Tibial artery (tissue), 4 donors: ENCODE measurements at places on chromosomes 11 and 22.

DNA sequence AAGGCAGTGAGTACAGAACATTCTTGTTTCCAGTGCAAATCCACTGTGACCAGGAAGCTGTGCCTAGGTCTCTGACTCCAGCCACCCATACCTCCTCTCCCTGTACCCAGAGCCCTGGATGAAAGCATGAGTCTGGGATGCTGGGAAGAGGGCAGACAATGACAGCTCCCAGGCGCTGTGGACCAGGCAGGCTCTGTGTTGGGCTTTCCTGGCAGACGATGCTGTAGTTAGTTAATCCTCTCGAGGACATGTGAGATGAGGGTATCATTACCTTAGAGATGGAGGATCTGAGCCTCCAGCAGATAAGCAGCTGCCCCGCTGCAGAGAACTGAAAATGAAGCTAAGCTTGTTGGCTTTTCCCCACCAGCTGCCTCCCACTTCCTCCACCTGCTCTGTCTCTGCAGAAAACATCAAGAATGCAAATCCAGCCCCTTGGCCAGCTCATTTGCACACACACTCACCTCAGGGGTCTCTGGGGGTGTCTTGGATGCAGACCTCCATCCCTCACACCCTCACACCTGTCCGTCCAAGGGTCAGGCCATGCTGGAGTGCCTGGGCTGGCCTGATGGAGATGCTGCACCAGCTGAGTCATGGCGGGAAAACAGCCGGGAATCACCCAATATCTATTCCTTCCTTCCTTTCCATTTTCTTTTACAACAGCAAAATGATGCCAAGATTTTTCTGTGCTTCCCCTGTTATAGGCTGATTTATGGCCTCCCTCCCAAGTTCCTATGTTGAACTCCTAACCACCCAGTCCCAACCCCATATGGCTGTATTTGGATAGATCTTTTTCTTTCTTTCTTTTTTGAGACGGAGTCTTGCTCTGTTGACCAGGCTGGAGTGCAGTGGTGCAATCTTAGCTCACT lies 94.9 kb upstream of the SEPTIN5 start:
- no peak for DNase-seq
- no peaks in the 10 kb centered on the region for H3K36me3 ChIP-seq
- H3K4me1 ChIP-seq: no peaks in the 10 kb centered on the region
- H3K27ac ChIP-seq: no peak overlapping the region
- H3K4me3 ChIP-seq: no peak overlapping the region

GRCh38 chr11:13101644-13102512 lies 92.8 kb downstream of the RASSF10 start:
- H3K36me3 ChIP-seq: no peaks in the 10 kb centered on the region
- H3K4me1 ChIP-seq: no peaks in the 10 kb centered on the region
- H3K4me3 ChIP-seq: no peak overlapping the region
- no peak for DNase-seq

DNA sequence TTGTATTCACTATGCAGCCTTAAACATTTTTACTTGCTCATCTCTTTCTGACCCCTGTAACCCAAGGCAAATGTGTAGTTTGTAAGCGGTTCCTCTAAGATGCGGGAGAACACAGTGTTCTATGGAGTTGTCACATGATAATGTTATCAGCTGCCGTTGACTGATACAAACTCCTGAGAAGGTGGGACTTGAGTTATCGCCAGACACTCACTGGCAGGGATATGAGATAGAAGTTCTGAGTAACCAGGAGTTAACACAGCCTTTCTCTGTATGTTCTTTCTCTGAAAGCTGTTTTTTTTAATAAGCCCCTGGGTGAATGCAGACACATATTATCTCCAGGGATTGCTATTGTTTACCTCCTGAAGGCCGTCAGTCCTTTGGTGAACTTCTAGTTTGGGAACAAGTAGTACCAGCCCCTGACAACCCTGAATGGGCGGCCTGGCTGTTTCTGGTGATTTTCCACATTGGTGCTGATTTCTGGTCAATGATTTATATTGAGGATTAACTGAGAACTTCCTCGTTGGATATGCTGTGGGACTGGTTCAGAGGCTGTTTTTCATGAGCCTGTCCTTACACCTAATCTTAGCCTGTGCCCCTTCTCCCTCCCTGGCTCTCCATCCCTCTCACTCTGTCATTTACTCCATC lies 155.3 kb upstream of the RASSF10 start:
- no peak for DNase-seq
- no peaks in the 10 kb centered on the region for H3K27me3 ChIP-seq
- no peak overlapping the region for H3K27ac ChIP-seq
- H3K36me3 ChIP-seq: no peaks in the 10 kb centered on the region
- H3K4me1 ChIP-seq: no peaks in the 10 kb centered on the region

DNA sequence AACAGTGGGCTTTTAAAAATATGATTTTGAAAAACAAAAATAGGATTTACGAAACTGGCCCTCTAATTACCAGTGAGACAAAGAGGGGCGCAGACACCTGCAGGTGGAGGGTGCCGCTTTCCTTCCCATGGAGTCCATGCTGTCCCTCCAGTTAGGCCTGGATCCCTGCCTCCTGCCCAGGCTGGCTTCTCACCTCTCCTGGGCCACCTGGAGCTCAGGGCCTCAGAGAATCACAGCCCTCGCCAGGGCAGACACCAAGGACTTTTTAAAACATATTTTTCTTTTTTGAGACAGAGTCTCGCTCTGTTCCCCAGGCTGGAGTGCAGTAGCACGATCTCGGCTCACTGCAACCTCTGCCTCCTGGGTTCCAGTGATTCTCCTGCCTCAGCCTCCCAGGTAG lies 1437.2 kb downstream of the TBC1D22A start:
- no peak overlapping the region for H3K4me3 ChIP-seq
- DNase-seq: no peak
- no peaks in the 10 kb centered on the region for H3K27me3 ChIP-seq
- H3K36me3 ChIP-seq: no peaks in the 10 kb centered on the region
- H3K4me1 ChIP-seq: no peaks in the 10 kb centered on the region
- H3K27ac ChIP-seq: no peak overlapping the region

- H3K4me1 ChIP-seq: peaks cover 4% of the 10 kb centered on the region
- no peaks in the 10 kb centered on the region for H3K27me3 ChIP-seq
- H3K27ac ChIP-seq: peak overlapping the region; percentile 62
- no peaks in the 10 kb centered on the region for H3K36me3 ChIP-seq
Measured at GRCh38 chr22:17972385-17973191, 51.8 kb downstream of the MICAL3 start.

DNA sequence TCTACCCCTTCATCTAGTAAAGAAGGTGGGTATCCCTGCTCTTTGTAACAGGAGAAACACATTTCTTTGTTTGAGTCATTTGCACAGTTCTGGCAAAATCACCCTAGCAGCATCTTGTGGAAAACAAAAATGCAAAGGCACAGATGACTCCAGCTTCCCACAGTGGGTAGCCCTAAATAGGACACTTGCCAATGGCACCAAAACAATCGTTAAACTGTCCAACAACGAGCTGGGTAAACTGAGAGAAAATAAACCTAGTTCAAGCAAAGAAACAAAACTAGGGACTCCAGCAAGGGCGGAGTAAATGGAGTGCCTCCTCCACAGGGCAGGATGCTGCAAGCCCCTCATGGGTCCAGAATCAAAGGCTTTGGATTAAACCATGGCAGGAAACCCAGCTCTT lies 239.5 kb downstream of the NTM start:
- H3K4me1 ChIP-seq: no peaks in the 10 kb centered on the region
- no peak for DNase-seq
- no peak overlapping the region for H3K27ac ChIP-seq
- no peak overlapping the region for H3K4me3 ChIP-seq
